Activated CD4-positive, alpha-beta T cell treated with anti-CD3 and anti-CD28 coated beads, Interleukin-2, amount 50 U/mL, for 24 hours (primary cell): ENCODE measurements at places on chromosomes 7 and 10.

GRCh38 chr7:117562759-117563158, 82.9 kb downstream of the CFTR start:
- no peak for DNase-seq

GRCh38 chr10:62045765-62046521, 144.4 kb downstream of the ARID5B start:
- no peak for DNase-seq

- no peak for DNase-seq
Measured at GRCh38 chr7:96701258-96701657, 8.4 kb downstream of the SEM1 start.

GRCh38 chr10:121032460-121032859, 181.3 kb downstream of the WDR11 start:
- DNase-seq, result no peak

GRCh38 chr7:131924857-131925256, 368.4 kb upstream of the PODXL start:
- no peak for DNase-seq

GRCh38 chr10:68096913-68097516, 12.3 kb upstream of the MYPN start:
- DNase-seq, result no peak

GRCh38 chr10:69696073-69696731, 66.2 kb downstream of the FAM241B start:
- no peak for DNase-seq

GRCh38 chr7:25828468-25828867, 323.5 kb upstream of the NFE2L3 start:
- no peak for DNase-seq

GRCh38 chr10:20407357-20407756, 489.8 kb downstream of the NEBL start:
- DNase-seq, result no peak

GRCh38 chr10:29243750-29244149, 45.1 kb upstream of the LYZL1 start:
- no peak for DNase-seq

GRCh38 chr10:63554657-63555056, 33.5 kb downstream of the REEP3 start:
- no peak for DNase-seq

- no peak for DNase-seq
Measured at GRCh38 chr7:105830405-105831301, 45.7 kb downstream of the ATXN7L1 start.
